ENCODE measurements at places on chromosomes 16 and 17.

DNA sequence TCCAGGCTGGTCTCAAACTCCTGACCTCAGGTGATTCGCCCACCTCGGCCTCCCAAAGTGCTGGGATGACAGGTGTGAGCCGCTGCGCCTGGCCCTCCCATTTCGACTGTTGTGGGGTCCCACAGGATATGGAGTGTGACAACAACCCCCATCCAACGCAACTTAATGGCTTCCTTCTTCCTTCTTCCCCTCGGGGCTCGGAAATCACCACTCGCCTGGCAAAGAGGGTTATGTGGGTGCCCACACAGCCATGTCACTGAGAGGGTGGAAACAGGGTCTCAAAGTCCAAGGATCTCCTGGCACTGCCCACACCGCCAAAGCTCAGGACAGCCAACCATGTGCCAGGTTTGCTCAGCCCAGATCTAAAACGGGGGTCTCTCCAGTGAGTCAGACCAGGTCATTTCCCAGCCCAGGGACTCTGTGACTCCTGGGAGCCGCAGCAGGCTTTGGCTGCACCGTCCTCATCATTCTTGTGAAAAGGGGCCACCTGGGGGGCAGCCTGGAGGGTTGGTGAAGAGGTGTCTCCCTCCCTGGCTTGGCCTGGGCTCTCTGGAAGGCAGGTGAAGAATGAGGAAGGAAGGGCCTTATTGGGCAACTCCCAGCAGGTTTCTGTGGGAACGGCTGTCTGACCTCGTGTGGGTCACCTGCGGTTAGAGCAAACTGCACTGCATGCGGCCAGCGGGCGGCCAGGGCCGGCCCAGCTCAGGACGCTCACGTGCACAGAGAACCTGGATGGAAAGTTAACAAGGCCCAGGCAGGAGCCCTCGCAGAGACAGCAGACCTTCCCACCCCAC lies 25.3 kb upstream of the LITAF start:
- no peak for DNase-seq

DNA sequence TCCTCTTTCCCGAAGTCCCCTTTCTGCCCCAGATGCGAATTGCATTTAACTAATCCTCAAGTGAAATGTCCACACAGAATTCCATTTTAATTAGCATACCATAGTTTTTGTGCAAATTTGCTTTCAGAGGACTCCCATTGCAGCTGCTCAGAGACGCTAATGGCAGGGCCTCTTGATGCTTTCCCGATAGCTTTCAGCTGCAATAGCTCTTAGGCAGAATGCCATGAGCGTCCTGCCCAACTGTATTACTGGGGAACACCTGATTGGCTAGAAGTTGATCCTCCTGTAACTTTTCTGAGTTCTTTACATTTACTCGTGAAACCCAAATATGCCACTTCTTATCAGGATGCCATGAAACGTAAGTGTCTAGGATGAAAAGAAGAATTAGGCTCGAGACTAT lies 203.0 kb downstream of the UTP18 start:
- no peak for DNase-seq

GRCh38 chr16:50284131-50284911 lies 18.0 kb downstream of the ADCY7 start:
- DNase-seq: no peak

GRCh38 chr17:46003907-46004748 lies 5.1 kb downstream of the STH start:
- no peak for DNase-seq

DNA sequence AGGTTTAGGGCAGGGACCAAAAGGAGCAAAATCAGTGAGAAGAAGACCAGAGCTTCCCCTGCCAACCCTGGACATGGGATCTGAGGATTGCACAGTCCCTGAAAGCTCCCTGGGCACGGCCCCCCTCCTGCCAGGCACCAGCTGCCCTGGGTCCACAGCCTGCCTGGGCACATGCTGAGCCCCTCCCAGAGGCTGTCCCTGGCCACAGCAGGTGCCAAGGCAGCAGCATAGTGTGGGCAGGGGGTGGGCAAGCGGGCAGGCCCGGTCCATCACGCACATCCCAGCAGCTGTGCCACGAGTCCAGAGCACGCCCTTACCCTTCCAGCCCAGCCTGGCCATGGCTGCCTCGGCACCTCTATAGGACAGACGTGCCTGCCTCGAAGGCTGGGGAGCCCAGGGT lies 12.7 kb downstream of the SCN4A start:
- DNase-seq: no peak

DNA sequence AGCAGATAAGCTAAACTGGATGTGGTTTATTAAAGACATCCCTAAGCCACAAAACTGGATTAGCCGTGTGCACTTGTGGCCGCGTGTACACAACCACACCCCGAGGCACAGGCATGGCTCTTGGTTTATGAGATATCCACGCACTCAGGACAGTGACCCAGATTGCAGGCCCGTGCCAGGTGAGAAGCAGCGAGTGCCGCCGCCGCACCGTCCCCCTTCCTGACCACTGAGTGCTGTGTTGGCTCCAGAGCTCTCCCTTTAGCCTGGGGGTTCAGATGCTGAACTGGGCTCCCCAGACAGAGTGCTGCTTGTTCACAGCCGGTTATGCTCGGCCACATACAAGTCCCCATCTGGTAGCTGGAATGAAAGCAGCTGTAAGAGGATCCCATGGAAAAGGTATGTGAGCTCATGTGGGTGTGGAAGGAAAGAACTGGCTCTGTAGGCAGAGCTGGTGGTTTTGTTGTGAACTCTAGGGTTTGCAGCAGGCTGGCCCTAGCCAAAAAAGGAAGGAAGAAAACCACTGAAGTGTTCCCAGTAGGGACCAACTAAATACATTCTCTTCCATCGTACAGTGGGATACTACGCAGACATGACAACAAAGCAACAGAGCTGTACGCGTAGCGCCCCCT lies 29.5 kb downstream of the KNOP1 start:
- DNase-seq: no peak

DNA sequence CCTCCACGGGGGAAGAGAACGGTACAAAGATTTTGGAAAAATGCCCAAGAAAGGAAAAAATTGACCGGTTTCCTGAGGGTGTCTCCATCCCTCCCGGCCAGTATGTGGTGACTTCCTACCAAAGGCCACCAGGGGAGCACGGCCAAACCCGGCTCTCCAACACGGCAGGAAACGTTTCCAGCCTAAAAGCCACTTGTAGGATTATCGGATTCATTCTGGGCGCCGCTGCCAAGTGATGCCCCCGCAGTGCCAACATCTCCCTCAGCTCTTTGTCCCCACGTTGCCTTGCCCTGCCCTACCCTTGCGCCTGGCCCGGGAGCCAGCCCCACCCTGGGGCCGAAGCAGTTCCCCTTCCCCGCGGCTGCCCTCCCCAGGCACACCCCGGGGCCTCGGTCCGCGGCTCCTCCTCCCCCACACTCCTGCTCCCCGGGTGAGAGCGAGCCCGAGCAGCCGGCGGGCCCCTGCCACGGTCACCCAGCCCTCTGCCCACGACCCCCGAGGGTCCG lies 688 bp downstream of the CRK start:
- DNase-seq: no peak

DNA sequence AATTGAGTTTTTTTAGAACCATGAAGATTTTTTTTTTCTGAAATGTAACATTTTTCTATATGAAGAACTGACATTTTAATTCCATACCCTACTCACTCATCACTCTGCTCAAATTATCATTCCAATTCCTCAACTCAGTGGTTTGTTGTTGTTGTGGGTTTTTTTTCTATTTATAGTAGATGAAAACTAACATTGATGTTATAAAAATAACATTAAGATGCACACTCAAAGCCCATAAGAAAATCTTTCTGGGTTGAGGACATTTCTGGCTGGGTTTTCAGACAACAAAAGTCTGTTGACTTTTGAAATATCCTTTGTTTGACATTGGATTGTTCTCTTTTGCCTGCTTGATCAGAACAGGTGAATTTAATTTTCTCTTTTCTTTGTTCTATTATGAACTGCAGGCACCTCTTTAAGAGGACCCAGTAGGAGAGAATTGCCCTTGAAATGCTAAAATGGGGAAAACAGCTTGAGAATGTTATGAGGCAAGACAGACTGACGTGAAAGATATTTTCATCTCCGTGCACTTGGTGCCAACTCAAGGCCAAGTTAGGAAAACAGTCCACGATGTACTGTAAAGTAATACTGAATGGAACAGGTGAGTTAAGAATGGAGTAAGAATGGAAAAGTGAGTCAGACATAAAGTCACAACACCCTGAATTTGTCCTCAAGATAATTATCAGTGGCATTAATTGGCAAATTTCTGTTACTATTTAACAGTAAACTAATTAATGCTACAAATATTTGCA lies 16.1 kb upstream of the ABCA5 start:
- no peak for DNase-seq

Measured in stimulated activated CD8-positive, alpha-beta memory T cell treated with anti-CD3 and anti-CD28 coated beads, Interleukin-7, amount 100 ng/mL, for 48 hours (primary cell).